ENCODE measurements at places on chromosomes 6 and 20. TPM values are rescaled to one million over a fixed set of nuclear protein-coding genes. Genes with fewer than 3 reads are reported as not detected.

DNA sequence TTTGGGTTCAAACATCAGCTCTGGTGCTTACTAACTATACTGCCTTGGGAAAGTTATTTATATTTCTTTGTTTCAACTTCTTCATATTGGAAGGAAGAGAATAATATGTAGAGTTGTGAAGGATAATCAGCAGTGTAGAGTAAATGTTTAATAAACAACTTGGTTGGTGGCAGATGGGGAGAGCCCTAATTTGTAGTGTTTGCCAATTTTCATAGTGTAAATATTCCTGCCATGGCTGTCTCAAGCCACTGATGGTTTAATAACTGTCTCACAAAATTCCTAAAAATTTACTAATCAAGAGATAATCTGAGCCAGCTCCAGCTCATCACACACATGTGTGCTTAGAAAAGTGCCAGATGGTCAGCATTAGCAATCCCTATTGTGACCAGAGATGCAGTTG is at the start of gene OR2H2:
Gene OR2H2, plus strand, starts transcription at position 301 of the 400 bp plus-strand sequence. CDS start 2,824 bp downstream, outside the sequence.
- DNase-seq, result no peak

GRCh38 chr6:44056392-44057237 is 70.6 kb downstream of the MRPL14 start:
- peak; percentile 95 for DNase-seq

CCN6 gene
- total RNA-seq, result not detected

SPINT3 gene
- total RNA-seq, result not detected

- no peak for DNase-seq
Observed at GRCh38 chr6:106168097-106168888, 82.2 kb downstream of the PRDM1 start.

SLC17A2 gene
- not detected for total RNA-seq

- no peak for DNase-seq
Observed at GRCh38 chr6:31293343-31293742, 21.5 kb upstream of the HLA-C start.

CAGE1 gene
- total RNA-seq, result not detected

GRCh38 chr6:117961301-117961700 is 54.2 kb downstream of the SLC35F1 start:
- no peak for DNase-seq

GRCh38 chr6:89251170-89251569 is 34.0 kb upstream of the GABRR1 start:
- no peak for DNase-seq

- DNase-seq, result no peak
Observed at GRCh38 chr6:76250666-76251065, 178.2 kb upstream of the IMPG1 start.

MYCT1 gene
- total RNA-seq, result not detected

GRCh38 chr6:167292301-167293087 is 1.4 kb downstream of the UNC93A start:
- DNase-seq, result no peak

CST4 gene
- not detected for total RNA-seq

- no peak for DNase-seq
Observed at GRCh38 chr6:169341706-169342105, 88.1 kb upstream of the THBS2 start.

MROH8 gene
- 0.72 TPM for total RNA-seq

DNA sequence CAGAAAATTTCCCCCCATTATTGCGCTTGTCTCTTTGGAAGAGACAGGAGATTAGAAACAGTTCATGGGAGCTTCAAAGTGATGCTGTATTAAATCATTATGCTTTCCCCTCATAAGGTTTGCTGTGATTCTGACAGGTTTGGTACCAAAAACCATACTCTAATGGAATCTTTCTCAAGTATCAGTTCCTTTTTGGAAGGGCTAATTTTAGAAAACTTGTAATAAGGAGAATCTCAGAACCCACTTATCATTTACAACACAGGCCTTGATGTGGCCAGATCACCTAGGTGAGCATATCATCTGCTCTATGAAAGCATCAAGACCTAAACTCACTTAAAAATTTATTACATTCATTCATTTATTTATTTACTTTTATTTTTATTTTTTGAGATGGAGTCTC is 51.2 kb downstream of the TP53INP2 start:
- no peak for DNase-seq

HRH3 gene
- total RNA-seq, result not detected

- no peak for DNase-seq
Observed at GRCh38 chr6:38799529-38800184, 84.5 kb downstream of the DNAH8 start.

DNA sequence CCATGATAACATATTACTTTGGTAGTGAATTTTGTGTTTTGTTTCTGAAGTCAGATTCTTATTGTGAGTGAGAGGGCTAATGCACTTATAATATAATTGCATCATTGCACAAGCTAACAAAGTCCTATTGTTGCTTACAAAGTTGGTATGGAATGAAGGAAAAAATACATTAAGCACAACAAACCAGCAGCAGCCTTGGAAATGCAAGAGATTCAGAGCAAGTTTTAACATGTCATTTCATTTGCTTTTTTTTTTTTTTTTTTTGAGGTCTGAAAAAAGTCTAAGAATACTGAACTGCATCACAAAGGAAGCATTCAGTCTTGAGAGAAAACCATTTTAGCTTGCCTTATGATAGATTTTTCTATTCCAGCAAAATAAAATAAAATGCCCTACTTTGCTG is 57.6 kb downstream of the PLCB4 start:
- DNase-seq, result no peak

DNA sequence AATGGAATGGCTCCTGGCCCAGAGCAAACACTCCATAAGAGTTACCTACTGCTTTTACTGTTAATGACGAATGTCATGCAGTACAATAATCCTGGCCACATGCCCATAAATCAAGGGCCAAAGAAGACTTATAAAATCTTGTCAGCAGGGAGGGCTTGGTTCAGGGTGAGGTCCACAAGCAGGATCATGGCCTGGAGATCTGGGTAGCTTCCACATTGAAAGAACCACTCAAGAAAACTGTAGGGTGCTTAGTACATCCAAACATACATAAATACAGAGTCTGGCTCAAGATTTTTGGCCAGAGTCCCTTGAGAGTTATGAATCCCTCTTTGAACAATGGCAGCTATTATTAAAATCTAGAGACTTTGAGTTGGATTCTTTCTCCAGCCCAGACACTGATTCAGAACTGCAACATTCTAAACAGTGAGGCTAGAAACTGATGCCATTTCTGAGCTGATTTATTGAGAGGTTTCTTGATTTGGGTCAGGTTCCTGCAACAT is 188.7 kb downstream of the CDC5L start:
- no peak for DNase-seq

GRCh38 chr6:44268095-44268628 is 2.1 kb upstream of the TMEM151B start:
- peak; percentile 61 for DNase-seq

- peak; percentile 53 for DNase-seq
Observed at GRCh38 chr20:4720041-4720976, 1.4 kb upstream of the PRND start.

- no peak for DNase-seq
Observed at GRCh38 chr6:136514591-136514990, 35.6 kb downstream of the MAP7 start.

- DNase-seq, result no peak
Observed at GRCh38 chr6:43481591-43482236, 4.3 kb downstream of the TJAP1 start.

All from H4 (cell line).